ENCODE measurements at places on chromosomes 13 and 19. TPM values are rescaled to one million over a fixed set of nuclear protein-coding genes. Genes with fewer than 3 reads are reported as not detected.

ADM5 gene
- 3.5 TPM for polyA plus RNA-seq

DNA sequence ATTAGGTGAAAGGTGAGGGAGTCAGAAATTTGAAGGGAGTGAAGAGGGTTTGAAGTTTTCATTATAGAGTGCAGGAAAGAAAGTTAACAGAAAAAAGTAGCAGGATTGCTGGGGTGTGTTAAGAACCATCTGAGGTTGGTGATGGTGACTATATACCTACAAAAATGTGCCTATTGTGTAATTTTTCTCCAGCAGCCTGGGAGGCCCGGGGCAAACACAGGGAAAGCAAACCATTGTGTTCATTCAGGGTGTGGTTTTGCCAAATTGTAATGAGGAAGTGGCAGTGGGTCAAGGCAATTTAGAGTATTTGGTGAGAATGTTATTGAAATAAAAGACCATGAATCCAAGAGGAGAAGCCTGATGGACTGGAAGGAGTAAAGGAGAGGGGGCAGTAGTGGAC is 8.2 kb upstream of the SUCLA2 start:
- DNase-seq, result no peak

DNA sequence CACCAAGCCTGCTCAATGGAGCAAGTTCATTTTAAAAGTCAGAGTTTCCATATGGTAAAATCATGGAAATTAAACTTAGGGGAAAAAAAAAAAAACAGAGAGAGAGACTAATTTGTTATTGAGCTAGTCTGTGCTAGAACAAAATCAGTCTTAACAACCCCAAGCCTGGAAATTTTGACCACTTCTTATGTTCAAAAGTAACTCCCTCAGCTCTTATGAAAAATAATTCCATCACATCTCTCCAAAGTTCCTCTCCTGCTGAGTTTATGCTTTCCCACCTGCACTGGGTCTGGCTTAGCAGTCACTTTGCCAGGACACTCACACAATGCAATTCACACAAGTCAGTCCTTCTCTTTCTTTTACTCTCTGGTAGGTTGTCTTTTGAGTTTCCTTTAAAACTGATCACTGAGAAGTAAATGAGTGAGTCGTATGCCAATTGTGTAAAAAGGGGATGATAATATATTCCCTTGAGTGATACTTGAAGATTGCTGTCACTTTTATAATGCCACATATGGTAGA is 92.6 kb downstream of the ENOX1 start:
- no peak for DNase-seq

DNA sequence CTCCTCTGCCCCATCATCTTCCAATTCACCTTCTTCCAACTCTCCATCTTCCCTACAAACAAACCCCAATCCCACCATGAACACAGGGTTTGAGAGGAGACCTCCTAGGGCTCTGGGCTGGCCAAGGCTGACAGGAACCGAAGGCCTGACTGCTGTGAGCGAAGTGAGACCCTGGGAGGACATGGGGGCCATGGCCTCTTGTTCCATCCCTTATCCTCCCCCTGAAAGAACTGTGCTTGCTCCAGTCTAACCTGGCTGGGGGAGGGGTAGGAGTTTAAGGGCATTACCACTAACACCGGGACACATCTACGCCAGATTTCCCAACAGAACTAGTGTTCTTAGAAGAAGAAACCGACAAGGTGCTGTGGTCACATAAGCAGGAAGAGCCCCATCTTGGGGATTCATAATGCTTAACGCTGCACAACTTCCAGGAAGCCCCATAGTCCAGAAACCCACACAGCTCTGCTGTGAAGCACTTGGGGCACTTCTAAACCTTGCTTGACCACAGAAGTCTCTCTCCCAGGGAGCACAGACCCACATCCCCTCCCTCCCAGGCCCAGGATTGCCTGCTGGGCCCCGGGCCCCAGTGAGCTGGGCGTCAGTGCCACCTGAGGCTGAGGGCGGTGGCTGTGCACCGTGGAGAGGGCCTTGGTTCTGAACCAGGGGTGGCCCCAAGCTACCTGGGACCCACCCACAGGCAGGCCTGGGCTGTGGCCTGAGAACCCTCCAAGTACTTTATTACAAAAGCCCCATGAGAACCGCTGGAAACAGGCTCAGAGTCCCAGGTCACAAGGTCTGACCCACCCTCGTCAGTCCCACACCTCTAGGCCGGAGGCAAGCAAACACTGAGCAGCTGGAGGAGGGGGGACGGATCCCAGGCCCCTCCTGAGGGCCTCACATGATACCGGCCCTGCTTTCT is 18.8 kb downstream of the ZC3H4 start:
- DNase-seq, result peak; percentile 81

LRRC4B gene
- polyA plus RNA-seq, result 1.0 TPM

ZNF329 gene
- polyA plus RNA-seq, result 3.8 TPM

IGFL2 gene
- polyA plus RNA-seq, result not detected

- no peak for DNase-seq
Measured at GRCh38 chr13:90416519-90416918, 931.0 kb upstream of the MIR17HG start.

VSTM2B gene
- not detected for polyA plus RNA-seq

DNA sequence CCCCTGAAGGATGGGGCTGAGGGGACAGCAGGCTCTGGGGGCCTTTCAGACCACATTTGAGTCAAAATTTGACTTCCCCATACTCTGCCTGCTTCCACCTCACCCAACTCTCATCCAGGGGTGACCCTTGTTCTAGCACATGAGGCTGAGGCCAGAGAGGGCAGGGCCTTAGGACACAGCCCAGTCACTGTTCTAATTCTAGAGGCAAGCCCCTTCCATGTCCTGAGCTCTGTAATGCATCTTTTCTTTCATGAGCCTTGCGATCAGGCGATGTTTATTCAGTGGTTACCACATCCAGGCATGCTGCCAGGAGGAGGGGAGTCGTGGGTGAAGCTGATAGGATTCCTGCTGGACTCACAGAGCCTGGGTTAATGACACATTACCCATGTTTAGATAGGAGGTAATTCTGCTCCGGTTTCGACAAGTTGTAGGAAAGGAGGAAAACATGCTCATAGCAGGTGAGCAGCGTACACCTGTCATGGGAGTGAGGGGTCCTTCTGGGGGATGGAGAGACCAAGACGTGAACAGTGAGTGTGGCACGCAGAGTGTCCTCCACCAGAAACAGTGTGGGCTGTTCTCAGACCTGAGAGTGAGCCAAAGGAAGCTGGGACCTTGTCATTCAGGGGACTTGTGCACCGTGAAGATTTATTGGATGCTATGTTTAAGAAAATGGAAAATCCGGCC is 9.3 kb downstream of the RPS9 start:
- no peak for DNase-seq
